NCI-H1436 treated with DMSO at 0.1 percent for 48 hours (cell line): ENCODE measurements at places on chromosomes 11 and 22.

DNA sequence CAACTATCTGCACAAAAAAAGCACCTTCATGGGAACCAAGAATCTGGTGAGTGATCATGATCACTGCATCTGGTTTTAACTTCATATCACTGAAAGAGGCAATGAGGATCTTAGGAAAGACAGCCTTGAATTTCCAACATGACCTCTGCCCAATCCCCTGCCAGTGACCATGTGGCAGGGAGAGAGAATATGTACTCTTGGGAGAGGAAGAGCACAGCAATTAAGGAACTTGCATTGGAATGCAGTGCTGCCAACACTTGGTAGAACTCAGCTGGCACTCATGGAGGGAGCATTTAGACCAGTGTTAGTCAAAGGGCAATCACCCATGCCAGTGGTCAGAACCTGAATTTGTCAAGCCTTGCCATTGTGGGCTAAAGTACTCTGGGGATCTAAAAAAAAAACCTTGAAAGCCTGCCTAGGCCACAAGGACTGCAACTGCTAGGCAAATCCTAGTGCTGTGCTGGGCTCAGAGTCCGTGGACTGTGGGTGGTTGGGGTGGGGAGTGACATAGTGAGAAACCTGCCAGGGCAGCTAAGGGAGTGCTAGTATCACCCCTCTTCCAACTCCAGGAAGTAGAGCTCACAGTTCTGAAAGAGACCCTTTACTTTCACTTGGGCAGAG lies 23.1 kb downstream of the JRKL start:
- DNase-seq = no peak

DNA sequence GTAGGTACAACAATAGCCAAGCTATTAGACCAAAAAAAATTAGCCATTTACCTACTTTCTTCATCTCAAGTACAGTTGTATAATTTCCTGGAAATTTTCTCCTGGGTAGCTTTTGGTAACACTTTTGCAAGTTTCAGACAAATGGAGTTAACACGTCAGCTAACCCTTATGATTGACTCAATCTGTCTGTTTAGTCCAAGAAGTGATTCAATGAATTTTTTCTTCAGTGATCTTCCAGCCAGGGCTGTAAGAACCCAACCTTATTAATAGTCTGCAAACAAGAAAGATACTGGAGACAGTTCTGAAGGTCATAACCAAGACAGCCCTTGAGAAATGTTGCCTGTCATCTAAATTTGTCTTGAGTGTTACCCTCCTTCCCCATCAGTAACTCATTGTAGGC lies 30.1 kb upstream of the FIBIN start:
- DNase-seq = no peak

GRCh38 chr22:36285017-36285416 lies 32.1 kb downstream of the APOL1 start:
- DNase-seq = no peak

GRCh38 chr11:74005721-74006517 lies 3.0 kb downstream of the UCP3 start:
- DNase-seq = no peak

- DNase-seq = no peak
These were observed 36.9 kb downstream of the PTPRJ start for GRCh38 chr11:48017105-48017830.

GRCh38 chr11:105689631-105690030 lies 79.8 kb downstream of the GRIA4 start:
- no peak for DNase-seq

GRCh38 chr11:46948378-46949131 lies 12.0 kb downstream of the CSTPP1 start:
- peak; percentile 34 for DNase-seq

- no peak for DNase-seq
These were observed 26.9 kb downstream of the MICAL3 start for GRCh38 chr22:17997456-17997855.

DNA sequence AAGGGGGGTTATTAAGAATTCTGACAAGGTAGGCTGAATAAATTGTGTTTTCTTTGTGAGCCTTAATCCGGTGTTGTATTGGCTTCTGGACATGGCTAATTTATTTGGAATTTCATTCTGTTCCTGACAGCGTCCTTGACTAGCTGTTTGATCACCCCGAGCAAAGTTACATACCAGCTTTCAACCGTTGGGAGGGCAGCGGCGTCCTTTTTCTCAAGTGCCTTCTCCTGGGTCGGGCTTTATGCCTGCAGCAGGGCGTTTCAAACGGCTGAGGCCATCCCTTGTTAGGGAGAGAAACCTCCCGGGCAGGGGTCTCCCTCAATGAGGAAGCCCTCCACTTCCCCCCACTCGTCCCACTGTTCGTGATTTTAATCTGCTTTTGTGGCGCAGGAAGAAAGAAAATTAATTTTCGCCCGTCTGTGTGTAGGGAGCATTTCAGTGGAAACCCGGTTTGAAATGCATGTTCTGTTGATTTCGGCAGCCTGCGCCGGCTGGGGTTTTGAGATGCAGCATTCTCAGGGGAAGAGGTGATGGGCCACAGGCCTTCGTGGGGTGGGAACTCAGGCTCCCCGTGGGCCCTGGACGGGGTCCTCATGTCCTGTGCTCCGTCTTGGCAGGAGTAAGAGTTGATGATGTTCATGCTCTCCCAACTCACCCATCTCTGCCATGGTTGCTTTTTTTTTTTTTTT lies 2.9 kb upstream of the SMIM38 start:
- no peak for DNase-seq

- no peak for DNase-seq
These were observed 52.3 kb downstream of the SHISAL1 start for GRCh38 chr22:44260216-44261035.

DNA sequence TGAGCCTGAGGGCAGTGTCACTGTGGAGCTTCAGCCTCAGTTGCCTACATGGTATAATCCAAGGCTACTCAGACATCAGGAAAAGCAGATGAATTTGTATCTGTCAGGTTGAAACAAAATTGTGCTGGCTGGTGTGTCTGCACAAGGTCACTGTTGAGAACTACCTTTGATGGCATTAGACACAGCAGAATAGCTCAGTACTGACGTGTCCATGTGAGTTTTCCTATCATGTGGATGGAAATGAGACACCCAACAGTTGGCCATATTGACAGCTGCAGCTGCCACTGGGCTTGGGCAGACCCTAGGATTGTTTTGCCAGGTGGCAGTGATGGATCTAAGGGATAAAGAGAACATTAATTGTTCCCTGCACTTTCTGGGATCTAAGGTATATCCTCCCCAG lies 15.8 kb downstream of the CCDC134 start:
- DNase-seq = no peak

- DNase-seq = no peak
These were observed 230.5 kb downstream of the MIAT start for GRCh38 chr22:26887916-26888315.

DNA sequence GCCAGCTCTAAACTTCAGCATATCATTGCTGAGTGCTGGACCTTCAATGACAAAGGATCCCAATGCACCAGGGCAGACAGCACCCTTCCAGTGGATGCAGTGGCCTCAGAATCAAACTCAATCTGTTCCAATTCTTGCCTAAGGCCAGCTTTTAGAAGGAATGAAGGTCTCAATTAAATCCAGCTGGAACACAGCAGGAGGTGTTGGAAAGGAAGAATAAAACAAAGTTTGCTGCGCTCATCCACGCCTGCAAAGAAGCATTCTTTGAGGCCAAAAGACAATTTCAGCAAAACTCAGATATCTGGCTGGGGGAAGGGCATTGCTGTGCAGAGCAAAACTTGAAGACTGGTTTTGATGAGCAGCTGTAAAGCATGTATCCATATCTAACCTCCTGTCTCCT lies 120.7 kb downstream of the CCDC81 start:
- no peak for DNase-seq

GRCh38 chr11:99098258-99098657 lies 77.5 kb downstream of the CNTN5 start:
- no peak for DNase-seq

DNA sequence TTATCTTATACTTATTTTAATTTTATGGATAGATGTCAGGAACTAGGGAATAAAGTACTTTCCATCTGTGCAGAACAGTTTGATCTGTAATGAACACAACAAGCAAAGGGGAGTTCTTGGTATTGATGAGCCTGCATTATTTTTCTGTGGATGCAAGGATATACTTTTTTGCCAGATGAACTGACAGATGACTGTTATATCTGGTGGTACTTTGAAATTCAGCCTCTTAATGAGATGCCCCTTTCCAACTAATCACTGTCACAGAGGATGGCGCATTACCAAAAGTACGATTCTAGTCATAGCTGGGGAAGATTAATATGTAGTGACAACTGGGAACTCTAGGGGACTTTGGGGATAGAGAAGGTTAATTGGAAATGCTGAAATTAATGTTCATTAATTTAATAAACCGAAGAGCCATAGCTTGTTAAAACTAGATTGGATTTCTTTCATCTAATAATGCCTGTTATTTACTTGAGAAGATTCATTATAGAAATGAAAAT lies 603.4 kb upstream of the CNTN5 start:
- no peak for DNase-seq

DNA sequence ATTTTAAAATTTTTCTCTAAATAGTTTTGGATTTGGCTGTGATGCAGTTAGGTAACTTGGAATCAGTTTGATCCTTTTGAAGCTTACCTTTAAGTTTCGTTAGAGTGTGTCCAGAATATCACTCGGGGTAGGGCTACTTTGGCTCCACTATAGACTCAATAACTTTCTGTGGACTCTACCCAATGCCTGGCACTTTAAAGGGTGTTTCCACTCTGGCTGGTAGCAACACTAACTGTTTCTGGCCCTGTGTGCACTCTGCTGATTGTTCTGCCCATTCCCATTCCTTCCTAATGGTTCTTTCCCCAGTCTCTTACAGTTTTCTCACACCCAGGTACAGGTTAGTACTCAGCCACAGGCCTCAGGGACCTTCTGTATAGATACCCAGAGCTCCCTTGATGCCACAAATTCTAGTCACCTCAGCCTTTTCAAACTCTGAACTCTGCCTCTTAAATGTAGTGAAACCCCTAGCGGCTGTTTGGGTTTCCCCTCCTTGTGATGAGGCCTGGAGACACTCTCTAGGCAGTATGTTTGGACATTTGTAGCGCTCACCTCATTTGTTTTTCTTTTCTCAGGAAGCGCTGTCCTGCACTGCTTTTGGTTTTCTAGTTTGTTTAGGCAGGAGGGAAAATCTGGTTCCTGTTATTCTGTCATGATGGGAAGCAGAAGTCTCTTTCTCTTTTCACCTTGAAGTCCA lies 16.8 kb downstream of the CUL5 start:
- DNase-seq = no peak

DNA sequence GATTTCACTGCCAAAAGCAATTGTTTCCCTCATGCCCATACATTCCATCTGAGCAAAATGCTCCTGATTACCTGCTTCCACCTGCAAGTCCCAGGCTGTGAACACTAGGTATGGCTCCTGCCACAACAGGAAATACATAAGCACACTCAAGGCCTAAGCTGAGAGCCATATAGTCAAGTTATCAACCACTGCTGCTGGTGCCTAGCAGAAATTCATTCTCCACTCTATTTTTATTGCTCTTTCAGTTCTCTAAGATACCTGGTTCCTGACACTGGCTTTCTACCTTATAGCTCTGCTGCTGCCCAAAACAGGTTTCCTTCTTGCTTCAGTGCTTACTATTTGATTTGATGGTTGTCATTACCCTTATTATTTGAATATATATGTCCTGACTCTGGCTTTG lies 31.6 kb downstream of the SLC36A4 start:
- no peak for DNase-seq

DNA sequence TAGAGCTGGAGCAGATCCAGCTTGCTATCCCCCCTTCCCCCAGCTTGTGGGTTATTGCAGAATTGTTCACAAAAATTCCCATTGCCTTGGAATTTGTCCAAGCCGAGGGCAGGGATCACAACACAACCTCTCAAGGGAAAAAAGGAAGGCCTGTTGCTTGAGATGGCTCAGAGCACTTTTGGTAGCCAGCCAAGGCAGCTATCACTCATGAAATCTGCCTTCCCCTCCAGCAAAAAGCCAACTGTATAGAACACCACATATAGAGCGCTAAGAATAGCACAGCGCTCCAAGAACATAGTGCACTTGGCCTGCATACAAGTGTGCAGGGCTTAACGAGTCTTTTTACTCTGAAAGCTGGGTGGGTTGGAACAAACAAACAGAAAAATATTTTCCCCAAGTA lies 46.2 kb downstream of the FAM83F start:
- DNase-seq = no peak

DNA sequence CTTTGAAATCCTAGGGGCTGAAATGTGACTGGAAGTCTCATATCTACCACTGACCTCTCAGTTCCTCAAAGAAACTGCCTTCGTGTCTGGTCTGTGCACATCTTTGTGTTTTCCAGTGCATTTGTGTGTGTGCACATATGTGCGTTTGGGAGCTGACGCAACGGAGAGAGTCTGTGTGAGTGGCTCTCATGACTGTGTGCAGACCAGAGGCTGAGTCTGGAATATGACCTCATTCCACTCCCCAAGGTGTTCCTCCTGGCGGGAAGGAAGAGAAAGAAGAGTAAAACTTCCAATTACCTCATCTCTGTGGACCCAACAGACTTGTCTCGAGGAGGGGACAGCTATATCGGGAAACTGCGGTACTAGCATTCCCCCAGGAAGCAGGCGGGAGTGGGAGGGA lies 16.5 kb downstream of the TUB start:
- no peak for DNase-seq

DNA sequence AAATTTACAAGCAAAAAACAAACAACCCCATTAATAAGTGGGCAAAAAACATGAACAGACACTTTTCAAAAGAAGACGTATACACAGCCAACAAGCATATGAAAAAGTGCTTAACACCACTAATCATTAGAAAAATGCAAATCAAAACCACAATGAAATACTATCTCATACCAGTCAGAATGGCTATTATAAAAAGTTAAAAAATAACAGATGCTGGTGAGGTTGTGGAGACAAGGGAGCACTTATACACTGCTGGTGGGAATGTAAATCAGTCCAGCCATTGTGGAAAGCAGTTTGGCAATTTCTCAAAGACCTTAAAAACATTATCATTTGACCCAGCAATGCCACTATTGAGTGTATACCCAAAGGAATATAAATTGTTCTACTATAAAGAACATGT lies 72.3 kb downstream of the BBOX1 start:
- no peak for DNase-seq

- no peak for DNase-seq
These were observed at the start of gene MCAT for GRCh38 chr22:43142880-43143562. Gene MCAT, minus strand, starts transcription at chr22:43143398. Its CDS starts 50 bp downstream, at chr22:43143348.

DNA sequence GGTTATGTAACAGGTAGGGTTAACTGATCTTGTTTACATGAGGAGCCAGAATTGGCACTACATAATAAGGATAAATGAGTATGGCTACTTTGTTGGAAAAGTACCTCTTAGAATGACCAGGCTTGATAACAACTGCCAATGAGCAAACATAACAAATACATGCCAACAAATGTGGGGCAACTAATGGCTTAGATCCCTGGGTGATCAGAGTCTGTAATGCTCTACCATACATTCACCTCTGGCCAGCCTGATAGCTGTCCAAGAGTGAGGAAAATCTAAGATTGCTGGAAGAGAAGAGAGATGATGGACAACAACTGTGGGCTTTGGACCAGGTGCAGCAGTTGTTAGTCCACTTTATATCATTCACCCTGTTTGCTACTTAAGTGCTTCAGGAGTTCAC lies 1025.0 kb downstream of the NTM start:
- DNase-seq = no peak
